ENCODE measurements at places on chromosomes 6 and 20. TPM values are rescaled to one million over a fixed set of nuclear protein-coding genes. Genes with fewer than 3 reads are reported as not detected.
A peak's percentile ranks its signal among the peaks of the same experiment; 100 is the strongest.

DNA sequence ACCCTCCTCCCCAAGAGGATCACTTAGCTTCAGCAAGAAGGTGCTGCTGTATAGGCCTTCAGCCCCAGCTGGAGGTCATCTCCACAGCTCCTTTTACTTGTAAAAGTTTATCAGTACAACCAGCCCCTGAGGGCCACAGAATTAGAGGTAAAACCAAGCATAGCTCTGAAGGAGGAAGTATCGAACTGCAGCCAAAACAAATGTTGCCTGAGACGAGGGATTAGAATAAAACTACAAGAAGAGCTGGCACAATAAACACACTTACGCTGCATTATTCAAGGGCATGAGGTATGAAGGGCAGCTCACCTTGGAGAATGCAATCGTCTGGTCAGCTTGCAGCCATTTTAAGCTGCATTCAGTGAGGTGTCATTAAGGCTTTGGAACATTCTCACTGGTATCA lies 21.1 kb upstream of the FOXQ1 start:
- no peak for DNase-seq

DNA sequence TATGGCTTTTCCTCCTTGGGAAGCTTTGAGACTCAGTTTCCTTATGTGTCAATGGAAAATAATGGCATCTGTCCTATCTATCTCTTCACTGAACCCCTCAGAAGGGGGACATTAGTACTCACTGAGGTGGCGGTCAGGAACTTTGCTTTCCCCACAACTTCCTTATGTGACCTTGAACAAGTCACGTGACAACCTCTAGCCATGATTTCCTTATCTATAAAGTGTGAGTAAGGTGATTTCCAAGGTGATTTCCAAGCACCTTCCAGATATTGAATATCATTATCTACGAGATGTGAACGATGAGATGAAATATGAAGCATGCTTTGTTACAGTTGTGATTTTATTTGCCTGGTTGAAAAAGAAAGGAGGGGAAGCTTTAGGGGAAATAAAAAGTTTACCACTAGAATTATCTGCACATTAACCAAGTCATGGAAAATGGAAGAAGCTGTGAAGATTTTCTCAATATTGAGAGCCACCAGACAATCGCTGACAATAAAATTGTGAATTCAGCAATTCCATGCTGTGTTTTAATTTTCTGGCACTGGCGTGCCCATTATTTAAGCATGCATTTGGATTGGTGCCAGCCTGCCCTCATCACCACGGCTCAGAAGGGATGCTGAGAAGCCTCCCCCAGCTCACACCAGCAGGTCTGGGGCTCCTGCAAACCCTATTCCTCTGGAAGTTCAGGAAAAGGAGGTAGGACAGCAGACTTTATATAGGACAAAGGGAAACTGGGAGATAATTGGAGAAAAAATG lies 255.3 kb downstream of the CD83 start:
- DNase-seq = no peak

DNA sequence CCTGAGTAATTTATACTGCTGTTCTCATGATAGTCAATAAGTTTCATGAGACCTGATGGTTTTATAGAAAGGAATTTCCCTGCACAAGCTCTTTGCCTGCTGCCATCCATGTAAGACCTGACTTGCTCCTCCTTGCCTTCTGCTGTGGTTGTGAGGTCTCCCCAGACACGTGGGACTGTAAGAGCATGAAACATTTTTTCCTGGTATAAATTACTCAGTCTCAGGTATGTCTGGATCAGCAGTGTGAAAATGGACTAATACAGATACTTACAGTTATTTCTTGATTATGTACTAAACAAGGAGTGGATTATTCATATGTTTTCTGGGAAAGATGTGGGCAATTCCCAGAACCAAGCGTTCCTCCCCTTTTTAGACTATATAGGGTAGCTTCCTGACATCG lies 1.9 kb upstream of the TRIM38 start:
- DNase-seq = no peak

DNA sequence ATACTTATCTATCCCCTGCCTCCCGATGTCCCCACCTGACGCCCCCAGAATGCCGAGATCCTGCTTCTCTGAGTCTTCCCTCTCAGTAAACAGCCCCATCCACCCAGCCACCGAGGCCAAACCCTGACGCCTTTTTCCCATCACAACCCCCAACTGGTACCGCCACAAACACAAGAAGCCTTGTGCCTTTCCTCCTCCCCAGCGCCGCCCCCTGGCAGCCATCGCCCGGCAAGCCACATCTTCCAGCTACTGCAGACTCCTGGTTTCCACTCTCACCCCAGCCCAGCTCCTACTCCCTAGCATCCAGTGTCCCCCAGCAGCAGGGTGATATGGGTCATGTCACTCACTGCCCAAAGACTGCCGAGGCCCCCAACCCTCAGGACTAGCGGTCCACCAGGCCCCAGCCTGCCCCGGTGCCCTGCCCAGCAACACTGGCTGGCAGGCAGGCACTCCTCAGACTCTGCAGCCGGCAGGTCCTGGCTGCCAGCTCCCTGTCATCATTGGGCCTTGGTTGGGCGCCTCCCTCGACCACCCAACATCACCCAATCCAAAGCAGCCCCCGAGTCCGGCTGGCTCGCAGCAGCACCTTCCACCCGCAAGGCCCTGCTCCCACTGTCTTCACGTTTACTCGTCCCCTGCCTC lies 11.2 kb downstream of the TCFL5 start:
- no peak for DNase-seq

DNA sequence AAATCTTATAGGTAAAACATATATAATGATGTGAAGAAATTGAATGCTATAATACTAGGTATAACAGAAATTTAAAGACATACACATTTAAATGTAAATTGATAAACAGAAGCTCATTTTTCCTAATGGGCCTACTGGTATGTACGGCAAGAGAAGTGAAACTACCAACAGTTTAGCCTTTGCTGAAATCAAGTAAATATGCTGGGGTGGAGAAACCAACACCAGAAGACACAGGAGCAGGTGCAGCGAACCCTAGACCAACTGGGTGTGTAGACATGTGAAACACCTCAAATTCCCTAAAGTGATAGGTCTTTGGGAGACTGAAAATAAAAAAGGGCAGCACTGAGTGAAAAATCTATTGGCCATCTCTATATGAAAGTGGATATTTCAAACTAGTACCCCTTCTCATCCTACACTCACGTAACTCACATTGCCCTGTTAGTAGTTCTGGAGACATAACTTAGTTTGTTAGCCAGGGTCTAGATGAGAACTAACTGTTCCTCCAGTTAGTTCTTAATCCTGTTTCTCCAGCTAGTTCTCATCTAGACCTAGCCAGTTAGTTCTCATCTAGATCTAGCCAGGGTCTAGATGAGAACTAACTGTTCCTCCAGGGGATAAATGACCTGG lies 53.1 kb downstream of the SLC35D3 start:
- no peak for DNase-seq

- no peak for DNase-seq
These were observed 197.2 kb downstream of the FOXC1 start for GRCh38 chr6:1806935-1807334.

DNA sequence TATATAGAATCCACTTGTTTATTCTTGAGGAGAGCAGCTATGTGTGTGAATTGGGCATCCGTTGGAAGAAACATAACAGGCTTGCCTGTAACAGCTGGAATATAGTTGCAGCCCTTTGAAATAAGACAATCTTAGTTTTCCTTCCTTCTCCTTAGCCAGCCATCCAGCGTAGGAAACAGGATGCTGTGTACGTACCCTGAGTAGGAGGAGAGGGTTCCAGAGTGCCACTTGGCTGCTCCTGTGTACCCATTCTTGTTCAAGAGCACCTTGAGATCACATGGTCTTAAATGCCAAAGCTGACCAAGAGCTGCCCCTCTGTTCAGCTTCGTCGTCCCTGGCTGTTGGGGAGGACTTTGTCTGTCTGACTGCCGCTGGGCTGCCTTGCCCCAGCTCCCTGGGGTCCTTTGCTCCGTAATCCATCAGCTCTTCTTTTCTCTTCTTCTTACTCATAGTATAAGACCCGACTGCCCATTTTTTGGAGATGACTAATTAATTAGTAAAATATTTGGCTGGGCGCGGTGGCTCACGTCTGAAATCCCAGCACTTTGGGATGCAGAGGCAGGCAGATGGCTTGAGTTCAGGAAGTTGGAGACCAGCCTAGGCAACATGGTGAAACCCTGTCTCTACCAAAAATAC lies 49.0 kb downstream of the RREB1 start:
- peak; percentile 43 for DNase-seq

DNA sequence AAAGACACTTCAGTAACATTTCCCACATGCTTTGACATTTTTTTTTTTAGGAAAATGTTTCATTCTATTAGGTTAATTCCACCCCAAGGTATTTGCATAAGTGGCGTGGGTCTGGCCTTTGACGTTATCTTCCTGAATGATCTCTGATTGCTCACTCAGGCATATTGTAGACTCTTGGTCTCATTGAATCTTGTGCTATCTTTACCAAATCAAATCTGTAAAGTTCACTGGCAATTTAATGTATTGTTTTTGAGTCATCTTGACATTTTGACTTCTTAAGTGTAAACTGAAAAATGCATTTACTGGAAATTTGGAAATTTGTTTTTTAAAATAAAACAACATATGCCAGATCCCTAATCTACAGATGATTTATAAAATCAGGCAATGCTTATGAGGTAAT lies 16.0 kb upstream of the VIP start:
- DNase-seq = no peak

GRCh38 chr6:140237251-140237650 lies 862.8 kb upstream of the CITED2 start:
- DNase-seq = no peak

DNA sequence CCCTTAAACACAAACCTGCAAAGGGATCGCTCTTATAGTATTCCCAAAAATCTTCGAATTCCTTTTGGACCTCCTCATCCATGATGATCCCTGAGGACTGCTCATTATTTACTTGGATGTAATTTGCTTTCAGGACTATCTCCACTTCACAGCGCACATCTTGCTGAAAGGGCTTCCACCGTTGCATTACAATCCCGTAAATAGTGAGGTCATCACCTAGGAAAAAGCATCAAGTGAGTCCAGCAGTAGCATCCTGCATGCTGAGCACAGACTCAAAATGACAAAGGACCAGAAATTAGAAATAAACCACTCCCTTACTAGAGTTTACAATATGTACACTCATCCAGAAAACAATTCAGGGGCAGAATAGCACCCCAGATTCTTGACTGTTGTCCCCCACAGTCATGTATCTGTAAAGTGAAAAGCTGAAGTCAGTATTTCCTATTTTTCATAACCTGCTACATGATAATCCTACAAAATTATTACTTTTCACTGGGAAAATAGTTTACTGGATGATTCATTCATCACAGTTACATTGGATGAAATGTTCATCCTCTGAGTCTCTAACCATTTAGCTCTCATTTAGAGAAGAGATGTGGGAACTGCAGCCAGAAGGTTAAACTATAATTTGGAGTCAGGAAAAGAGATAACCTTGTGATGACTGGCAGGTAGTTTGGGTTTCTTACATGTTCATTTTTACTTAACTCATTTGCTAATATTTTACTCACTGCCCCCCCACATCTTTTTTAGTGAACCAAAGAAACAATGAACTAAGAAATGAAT lies 17.2 kb downstream of the MCM9 start:
- DNase-seq = no peak

- no peak for DNase-seq
These were observed 61.4 kb upstream of the AKAP12 start for GRCh38 chr6:151178373-151178772.

DNA sequence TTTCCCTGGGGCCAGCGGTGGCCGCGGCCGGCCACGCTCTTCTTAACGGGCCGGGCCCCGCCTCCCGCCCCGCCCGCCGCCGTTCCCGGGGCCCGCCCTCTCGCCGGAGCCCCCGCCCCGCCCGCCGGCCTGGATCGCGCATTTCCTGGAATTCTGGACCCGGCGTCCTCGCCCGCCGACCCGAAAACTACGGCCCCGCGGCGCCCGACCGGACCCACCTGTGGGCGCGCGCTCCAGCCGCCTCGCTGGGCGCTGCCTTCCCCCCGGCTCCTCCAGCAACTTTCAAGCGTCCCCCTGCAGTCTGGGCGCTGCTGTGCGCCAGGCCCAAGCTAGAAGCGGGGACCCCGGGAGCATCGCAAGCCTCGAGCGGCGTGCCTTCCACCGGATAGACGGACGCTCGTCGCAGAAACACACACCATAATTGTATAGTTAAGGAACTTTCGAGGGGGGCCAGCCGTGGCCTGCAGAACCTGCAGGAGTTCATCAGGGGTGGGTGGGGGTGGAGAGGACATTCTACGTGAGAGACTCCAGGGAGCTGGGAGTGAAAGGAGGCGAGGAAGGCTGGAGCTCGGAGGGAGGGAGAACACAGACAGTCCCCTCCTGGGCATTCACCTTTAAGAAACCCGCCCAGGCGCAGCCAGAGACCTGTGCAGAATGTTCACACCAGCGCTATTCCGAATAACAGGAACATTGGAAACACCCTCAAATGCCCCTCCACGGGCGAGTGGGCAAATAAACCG lies at the start of gene ADA:
Gene ADA (minus strand): TSS at position 16 of the 740 bp plus-strand sequence. CDS start 92 bp downstream, outside the sequence.
- DNase-seq = peak; percentile 71

- DNase-seq = no peak
These were observed 13.4 kb upstream of the BNIP5 start for GRCh38 chr6:36350082-36350481.

GRCh38 chr20:23603321-23603720 lies 2.4 kb downstream of the CST9 start:
- no peak for DNase-seq

DNA sequence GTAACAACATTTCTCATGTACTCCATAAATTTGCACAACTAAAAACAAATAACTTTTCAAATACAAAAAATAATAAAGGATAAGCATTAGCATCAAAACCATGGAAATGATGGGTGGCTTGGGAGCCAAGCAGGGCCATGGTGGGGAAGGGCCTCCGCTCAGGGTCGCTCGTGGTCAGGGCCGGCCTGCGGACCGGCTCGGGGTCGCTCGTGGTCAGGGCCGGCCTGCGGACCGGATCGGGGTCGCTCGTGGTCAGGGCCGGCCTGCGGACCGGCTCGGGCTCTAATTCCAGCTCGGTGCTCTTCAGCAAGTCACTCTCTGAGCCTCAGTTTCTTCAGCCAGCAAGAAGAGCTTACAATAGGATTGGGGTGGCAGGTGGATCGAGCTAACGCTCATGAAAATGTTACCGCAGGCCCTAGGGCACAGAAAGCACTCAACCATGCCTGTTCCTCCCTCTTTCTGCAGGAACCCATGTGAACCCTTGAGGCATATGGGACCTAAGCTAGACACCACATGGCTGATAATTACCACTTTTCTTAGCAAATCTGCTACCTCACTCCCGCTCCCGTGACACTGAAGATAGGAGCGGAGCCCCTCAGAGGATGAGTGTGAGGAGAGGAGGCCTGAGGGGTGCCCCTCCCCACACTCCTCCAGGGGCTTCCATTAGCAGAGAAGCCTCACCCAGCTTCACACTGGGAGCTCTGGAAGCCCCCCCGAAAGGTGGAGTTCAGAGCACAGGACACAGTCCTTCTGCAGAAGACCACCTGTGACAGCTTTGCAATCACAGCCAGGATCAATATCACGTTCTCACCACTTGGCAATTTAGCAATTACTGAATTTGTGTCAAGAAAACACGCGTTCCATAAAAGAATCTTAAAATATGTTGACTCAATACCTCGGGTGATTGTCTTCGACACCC lies 103.0 kb downstream of the PSMB1 start:
- no peak for DNase-seq

PGC gene
- not detected for polyA plus RNA-seq

EHMT2 gene
- 20.8 TPM for polyA plus RNA-seq

SNX9 gene
- 18.4 TPM for polyA plus RNA-seq

MUC21 gene
- 0.07 TPM for polyA plus RNA-seq

OPRL1 gene
- polyA plus RNA-seq = 0.03 TPM

MCHR2 gene
- polyA plus RNA-seq = not detected

SS18L1 gene
- 10.1 TPM for polyA plus RNA-seq

All from psoas muscle (tissue), 8 donors.